ENCODE measurements at places on chromosomes 4 and X.

DNA sequence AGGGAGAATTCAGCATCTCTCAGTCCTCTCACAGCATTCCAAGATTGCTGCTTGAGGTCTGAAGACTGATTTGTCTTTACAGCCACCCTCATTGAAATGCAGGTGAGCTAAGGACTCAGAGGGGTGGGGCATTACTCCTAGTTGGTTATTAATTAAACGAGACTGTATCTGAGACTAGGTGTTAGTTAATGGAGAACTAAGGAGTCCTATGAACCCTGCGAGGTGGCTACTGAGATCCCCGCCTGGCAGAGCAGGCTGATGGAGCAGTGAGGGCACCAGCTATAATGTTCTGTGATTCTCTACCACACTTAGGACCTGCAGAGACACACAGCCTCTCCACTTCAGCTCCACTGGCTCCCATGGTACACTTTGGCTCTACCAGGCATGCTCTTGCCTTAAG lies 215.3 kb downstream of the MID1IP1 start:
- no peak for DNase-seq

- DNase-seq: no peak
Observed at GRCh38 chrX:135536877-135537276, 16.4 kb downstream of the INTS6L start.

- no peak for DNase-seq
Observed at GRCh38 chr4:120658772-120659171, 263.8 kb downstream of the PRDM5 start.

DNA sequence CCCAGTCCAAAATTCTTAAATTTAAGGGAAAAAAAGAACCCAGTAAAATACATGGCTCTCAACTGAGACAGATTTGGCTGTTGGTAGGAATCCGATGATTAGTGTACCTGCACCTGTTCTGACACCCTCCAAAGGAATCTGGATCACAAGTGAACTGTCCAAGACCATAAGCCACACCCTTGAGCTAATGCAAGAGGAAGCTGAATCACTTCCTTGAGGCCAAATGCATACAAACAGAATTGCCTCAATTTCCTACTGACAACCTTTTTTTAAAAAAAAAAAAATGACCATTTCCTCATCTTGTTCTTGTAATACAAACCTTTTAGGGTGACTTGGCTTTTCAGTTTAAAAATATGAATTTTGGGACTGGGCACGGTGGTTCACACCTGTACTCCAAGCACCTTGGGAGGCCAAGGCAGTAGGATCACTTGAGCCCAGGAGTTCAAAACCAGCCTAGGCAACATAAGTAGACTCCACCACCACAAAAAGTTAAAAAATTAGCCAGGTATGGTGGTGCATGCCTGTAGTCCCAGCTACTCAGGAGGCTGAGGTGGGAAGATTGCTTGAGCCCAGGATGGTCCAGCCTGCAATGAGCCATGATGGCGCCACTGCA lies 10.7 kb upstream of the FBXL5 start:
- DNase-seq: peak; percentile 70

DNA sequence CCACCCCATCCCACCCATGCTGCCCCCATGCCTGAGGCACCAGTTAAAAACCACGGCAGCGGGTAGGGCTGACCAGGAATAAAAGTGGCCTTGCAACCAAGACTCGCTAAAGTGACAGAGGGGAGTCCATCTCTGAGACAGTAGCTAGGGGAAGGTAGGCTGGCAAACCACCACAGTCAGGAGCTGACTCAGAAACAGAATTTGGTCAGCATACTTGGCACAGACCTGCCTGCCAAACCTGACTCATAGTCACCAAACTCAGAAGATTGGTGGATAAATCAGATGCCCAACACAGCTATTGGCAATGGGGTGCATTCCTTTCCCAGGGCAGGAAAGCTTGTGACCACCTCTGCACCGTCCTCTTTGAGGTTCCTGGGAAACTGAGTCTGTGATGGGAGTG lies 193.8 kb downstream of the BCOR start:
- DNase-seq: peak; percentile 16

Measured in RKO (cell line).